ENCODE measurements at places on chromosomes 6 and 20.

DNA sequence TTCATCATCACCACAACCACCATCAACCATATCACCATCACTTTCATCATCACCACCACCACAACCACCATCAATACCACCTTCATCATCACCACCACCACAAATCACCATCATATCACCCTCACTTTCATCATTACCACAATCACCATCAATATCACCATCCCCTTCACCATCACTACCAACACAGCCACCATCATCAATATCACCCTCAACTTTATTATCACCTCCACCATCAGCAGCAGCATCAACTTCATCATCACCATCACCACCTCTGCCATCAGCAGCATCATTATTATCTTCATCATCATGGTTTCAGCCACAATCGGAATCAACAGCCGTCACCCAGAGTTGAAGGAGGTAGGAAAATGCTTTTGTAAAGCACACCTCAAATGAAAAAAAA, 225.7 kb upstream of the SULF2 start:
- DNase-seq = no peak

DNA sequence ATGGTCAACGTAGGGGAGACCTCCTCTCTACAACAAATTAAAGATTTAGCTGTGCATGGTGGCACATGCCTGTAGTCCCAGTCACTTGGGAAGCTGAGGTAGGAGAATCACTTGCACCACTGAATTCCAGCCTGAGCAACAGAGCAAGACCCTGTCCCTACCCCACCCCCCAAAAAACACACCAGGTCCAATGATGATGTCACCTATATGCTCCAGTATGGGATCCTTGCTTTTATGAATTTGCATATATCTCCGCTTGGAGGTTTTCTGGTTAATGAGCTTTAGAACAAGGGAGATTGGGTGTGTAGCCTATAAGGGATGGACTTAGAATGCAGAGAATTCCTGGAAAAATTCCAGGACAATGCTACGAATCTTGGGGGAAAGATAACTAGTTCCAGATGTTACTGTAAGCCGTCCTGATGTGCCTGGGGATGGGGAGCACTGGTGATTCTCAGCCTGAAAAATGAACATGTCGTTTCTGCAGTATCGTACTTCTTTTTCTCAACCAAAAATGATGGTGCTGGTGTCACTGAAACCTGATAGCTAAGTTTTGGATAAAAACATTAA, 61.1 kb downstream of the ZBTB2 start:
- DNase-seq = no peak

- DNase-seq = no peak
Measured at GRCh38 chr6:75673884-75674283, 72.2 kb downstream of the SENP6 start.

DNA sequence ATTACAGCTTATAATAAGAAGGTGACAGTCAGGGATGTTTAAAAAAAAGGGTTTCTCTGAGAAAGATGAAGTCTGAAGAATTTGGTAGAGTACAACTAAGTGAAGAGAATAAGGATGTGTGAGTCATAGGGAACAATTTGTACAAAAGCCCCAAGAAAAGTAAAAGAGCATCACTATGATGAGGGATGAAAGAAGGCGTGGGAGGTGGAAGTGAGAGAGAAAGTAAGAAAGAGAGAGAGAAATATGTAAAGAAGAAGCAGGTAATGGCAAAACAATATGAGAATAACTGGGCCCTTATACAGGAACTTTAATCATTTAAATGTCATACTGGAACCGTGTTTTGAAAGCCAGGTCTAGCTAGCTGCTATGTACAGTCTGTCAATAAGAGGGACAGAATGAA, 179.4 kb downstream of the ASCC3 start:
- DNase-seq = no peak

DNA sequence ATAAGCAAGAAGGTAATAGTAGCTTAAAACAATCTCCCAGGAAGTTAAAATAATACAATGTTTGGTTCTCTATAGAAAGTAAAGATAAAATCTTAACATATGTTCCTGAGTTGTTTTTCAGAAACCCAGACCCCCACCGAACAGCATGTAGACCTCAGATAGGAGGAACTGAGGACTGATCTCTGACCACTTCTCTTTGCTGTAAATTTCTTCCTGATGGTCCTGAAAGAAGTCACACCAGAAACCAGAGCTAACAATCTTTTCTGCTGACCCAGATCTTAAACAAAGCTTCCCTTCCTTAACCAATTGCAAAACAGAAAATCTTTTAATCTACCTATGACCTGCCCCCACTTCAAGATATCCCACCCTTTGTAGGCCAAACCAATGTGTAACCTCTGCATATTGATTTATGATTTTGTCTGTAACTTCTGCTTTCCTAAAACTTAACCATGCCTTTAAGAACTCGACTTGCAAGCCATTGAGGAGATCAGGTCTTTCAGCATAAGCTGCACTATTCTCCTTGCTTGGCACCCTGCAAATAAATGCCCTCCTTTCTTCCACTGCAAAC, 21.9 kb upstream of the BEND6 start:
- DNase-seq = no peak

- no peak for DNase-seq
Measured at GRCh38 chr20:63536241-63536977, 767 bp downstream of the PTK6 start.

GRCh38 chr6:41047745-41048732, 5.0 kb upstream of the APOBEC2 start:
- no peak for DNase-seq

GRCh38 chr6:41467627-41468404, 78.4 kb upstream of the FOXP4 start:
- no peak for DNase-seq

GRCh38 chr6:161228921-161229591, 44.8 kb downstream of the AGPAT4 start:
- no peak for DNase-seq

All from tibial nerve (tissue), 4 donors.